ENCODE measurements at places on chromosomes 6 and 20.

DNA sequence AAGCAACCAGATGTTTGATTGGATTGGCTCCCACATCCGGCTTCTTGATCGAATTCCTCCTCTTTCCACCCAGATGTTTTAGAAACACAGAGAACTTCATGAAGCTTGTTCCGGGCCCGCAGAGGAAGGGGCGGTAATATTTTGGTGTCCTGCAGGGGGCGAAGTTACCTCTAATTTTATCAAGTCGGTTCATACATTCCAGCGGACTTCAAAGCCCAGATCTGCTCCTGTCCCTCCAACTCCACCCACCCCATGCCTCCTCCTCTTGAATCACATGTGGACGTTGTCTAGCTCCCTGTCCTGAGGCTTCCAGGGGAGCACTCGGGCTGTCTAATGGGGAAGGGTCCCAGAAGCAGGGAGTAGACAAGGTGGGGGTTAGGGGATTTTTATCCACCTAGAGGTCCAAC, 2.9 kb upstream of the BMP6 start:
- peak; percentile 75 for DNase-seq

DNA sequence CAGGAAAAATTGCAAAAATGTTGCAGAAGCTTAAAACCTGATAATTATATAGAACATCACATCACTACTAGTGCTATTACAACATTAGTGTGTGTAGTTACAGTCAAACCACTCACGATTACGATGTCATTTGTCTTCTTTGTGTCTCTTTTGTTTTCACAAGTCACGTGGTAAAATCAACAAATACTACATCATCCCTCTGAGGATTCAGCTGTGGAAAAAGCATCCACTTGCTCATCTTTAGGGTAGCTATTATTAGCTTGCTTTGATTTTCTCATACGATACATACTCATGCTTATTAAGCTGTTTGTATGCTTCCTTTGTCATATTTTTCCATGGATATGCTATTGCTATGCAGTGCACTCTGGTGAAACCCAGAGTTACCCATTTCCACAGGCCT, 22.2 kb upstream of the ATXN1 start:
- DNase-seq, result no peak

- no peak for DNase-seq
Observed at GRCh38 chr6:8526624-8527023, 91.3 kb upstream of the SLC35B3 start.

- no peak for DNase-seq
Observed at GRCh38 chr6:139981066-139981624, 606.7 kb upstream of the CITED2 start.

- no peak for DNase-seq
Observed at GRCh38 chr6:75150685-75151412, 55.0 kb downstream of the COL12A1 start.

DNA sequence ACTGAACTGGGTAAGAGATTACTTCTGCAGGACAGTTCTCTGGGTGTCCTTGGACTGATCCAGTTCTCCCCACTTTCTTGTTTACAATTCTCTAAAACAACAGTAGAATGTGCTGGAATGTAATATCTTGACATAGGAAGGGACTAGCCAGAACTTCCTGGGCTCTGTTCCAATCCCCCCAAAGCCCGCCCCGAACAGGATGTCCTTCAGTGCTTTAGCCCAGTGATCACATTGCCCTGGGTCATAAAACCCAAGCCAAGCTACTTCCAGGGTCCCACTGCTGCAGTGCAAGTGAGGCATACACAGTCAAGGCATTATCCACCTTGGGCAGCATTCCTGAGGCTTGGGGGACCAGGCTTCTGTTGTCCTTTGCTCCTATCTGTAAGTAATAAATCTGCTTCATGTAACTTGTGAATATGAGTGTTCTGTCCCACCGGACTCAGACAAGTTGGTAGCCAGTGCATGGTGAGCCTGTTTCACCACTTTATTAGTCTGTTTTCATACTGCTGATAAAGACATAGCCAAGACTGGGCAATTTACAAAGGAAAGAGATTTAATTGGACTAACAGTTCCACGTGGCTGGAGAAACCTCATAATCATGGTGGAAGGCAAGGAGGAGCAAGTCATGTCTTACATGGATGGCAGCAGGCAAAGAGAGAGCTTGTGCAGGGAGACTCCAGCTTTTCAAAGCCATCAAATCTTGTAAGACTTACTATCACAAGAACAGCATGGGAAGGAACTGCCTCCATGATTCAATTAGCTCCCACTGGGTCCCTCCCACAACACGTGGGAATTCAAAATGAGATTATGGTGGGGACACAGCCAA, 23.5 kb downstream of the FITM2 start:
- DNase-seq, result no peak

DNA sequence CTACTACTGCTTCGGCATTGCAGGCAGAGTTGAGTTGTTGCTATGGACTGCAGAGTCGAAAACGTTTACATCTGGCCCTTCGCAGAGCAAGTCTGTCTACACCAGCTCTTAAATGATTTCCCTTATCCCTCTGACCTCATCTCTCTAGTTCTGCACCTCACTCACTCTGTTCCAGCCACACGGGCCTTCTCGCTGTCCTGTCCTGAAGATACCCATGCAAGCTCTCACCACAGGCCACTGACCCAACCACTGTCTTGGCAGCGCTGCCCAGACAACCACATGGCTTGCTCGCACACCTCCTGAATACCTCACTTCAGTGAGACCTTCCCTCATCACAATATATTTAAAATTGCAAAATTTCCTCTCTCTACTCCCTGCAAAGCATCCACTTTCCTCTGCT, 31.4 kb downstream of the B4GALT5 start:
- DNase-seq, result no peak

GRCh38 chr20:24685736-24686135, 216.3 kb downstream of the SYNDIG1 start:
- no peak for DNase-seq

- DNase-seq, result no peak
Observed at GRCh38 chr6:108966855-108967755, 118.9 kb downstream of the ARMC2 start.

DNA sequence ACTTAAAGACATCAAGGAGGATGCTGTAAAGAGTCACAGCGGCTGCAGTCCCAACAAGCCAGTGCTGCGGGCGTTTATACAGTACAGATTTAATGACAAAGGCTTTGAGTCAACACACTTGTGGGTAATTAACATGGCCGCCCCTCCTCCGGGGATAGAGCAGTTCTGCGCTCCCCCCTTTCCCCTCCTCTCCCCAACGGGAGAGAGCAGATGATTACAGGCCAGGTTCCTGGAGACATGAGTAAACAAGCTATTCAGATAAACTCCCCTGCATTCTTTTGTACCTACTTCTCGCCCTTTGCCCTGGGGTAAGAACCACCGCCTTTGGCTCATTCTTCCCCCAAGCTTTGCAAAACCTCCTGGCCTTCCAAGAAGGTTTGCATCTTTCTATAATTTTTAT, 23.6 kb upstream of the FABP7 start:
- DNase-seq, result no peak

- DNase-seq, result no peak
Observed at GRCh38 chr6:12467706-12468670, 177.8 kb downstream of the EDN1 start.

DNA sequence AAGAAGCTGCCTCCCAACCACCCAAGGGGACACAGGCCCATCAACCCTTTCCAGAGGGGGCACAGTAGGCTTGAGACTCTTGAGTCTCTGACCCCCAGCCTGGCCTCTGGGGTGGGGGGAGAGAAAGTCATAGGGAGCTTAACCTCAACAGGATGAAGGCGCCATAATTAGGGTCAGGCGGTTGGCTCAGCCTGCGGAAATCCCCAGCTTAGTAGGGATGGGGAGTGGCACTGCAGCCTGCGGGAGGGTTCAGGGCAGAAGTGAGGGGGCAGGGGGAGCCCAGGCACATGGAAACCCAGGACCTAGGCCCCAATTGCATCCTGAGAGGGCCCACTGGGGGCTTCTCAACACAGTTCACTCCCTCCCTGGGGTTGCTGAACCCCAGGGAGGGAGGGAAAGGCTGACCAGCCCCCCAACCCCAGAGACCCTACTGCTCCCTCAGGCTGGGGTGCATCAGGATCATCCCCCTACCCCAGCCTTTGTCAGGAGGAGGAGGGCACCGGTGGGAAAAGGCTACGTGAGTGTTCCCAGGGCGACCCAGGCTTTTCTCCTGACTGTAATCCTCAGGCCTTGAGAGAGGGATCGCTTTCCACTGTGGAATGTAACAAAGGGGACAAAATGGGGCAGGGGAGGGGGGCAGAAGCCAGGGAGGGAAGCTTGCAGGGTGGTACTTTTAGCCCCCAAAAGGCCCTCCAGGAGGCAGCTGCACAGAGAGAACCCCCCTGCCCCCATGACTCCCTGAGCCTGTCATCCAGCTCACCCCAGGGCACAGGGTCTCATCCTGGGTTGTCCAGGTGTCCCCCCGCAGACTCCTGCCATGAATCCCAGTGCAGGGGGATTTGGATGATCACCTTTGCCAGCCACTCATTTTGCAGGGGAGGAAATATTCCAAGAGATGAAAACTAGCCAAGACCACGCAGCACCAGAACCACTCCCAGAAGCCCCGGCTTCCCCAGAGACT, 46.4 kb downstream of the MRPL14 start:
- DNase-seq, result no peak
